Left renal pelvis (tissue), 4 donors: ENCODE measurements at places on chromosomes 16 and 17. TPM values are rescaled to one million over a fixed set of nuclear protein-coding genes. Genes with fewer than 3 reads are reported as not detected.

PPP1R27 gene
- polyA plus RNA-seq: 0.14 TPM

DNA sequence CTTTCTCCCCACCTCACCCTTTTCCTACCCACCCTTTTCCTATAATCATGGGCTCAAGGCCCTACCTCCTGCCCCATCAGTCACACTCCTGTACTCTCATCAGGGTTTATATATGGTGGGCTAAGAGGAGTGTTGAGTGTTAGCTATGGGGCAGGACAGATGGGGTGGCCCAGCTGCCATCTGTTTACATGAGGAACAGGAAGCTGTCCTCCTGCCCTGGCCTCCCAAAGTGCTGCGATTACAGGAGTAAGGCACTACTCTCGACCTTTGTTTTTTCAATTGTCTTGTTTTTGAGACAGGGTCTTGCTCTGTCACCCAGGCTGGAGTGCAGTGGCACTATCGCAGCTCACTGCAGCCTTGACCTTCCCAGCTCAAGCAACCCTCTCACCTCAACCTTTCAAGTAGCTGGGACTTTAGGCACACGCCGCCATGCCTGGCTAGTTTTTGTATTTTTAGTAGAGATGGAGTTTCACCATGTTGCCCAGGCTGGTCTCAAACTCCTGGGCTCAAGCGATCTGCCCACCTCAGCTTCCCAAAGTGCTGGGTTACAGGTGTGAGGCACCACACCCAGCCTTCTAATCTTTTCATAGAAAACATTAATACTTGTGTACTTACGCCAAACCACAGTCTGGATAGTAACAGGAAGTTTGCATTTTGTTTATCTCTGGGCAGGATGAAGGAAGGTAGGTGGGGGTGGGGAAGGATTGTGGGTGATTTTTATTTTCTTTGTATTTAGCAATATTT lies 1.6 kb downstream of the TRADD start:
- DNase-seq: no peak

DNA sequence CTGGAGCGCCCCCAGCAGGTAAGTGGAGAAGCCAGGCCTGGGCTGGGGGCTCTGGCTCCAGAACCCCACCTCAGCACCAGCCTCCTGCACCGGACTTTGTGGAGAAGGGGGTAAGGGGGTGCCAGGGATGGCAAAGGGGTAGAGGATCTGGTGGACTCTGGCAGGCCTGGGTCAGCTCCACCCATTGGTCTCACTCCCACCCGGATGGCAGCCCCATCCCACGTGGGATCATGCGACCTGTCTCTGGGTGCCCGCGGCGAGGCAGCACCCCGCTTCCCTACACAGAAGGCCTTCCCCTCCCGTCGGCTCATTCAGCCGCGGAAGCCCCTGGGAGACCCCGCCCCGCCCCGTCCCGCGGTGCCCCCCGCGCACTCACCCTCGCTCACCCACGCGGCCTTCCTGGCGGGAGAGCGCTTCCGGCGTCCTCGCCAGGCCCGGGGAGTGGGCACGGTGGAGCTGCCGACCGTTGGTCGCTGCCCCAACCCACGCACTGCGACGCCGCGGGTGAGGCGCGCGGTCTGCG lies 498 bp upstream of the PLEKHG4 start:
- no peak for DNase-seq

DNA sequence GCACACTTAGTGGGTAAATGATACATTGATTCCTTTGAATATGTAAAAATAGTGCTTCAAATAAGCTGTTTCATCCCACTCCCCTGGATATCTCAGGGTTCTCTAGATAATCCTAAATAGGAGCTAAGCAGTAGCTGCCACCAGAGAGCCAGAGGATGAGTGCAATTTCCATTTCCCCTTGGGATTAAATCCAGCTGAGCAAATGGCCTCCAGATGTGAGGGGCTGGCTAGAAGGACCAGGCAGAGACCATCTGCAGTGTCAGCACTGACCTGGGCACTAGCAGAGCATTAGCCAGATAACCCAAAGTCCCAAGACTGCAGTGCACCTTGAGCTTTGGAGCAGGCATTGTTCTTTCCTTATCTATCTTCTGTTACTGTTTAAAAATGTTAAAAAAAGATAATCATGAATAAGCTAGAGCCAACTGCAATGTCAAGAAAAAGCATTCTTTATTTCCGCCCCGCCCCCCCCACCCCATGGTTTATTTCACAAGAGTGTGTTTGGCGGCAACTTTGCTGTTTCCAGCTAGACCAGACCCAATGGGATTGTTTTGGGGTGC lies 19.5 kb downstream of the GPR179 start:
- DNase-seq: no peak

GRCh38 chr16:73418691-73419090 lies 370.8 kb upstream of the ZFHX3 start:
- DNase-seq: no peak
